ENCODE measurements at places on chromosomes 2 and 18.
A peak's percentile ranks its signal among the peaks of the same experiment; 100 is the strongest.

GRCh38 chr2:17805166-17805565, 11.1 kb upstream of the MSGN1 start:
- no peak for DNase-seq

DNA sequence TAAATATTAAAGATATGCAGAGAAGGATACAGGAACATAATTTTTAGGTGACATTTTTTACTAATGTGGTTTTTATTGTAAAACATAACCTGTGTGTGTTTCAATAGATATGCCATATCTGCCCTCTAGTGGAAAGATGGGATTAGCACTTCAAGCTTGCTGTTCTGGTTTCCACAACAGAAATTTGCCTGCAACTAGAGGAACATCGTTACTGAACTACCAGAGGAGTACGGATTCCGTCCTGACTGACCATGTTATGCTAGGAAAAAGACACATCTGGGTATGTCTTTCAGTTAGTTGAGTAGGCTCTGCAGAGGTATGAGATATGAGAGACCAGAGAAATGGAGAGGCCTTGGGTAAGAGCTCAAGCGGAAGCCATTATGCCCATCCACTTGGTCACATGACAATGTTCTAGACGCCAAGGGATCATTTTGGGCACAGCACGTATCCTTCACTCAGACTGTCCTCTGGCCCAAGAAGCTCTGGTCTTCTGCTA, 104.9 kb downstream of the MBD2 start:
- peak; percentile 57 for DNase-seq

DNA sequence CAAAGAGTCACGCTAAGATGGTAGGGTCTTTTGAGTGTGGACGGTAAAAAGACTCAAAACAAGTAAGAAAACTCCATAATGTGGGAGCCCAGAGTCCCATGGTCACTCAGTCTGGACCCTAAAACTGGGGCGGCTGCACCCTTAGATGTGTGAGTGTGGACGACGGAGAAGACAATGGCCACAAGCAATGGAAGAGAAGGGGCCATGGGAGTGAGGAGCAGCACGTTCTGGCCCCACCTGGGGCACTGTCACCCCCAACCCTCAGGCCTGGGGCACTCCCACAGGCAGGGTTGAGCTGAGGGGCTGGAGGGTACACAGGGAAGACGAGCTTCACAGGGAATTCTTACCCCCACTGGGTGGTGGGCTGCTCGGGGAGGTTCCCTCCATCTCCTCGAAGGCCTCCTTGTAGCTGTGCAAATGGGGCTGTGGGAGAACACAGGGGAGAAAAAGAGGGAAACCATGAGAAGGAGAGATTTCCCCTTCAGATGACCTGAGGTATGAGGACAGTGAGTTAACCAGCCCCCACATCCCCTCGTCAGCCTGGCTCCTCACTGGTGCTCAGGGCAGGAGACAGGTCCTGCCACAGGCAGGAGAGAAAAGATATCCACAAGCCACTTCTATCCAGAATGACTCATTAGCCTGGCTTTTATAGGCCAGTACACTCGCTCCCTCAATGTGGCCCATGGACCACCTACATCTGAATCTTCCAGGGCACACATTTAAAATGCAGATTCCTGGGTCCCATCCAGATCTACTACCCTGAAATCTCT, 167.9 kb downstream of the TNS1 start:
- no peak for DNase-seq

GRCh38 chr2:236538242-236538641, 31.4 kb upstream of the ACKR3 start:
- peak; percentile 70 for DNase-seq

GRCh38 chr2:17901246-17901645, 22.8 kb downstream of the KCNS3 start:
- no peak for DNase-seq

DNA sequence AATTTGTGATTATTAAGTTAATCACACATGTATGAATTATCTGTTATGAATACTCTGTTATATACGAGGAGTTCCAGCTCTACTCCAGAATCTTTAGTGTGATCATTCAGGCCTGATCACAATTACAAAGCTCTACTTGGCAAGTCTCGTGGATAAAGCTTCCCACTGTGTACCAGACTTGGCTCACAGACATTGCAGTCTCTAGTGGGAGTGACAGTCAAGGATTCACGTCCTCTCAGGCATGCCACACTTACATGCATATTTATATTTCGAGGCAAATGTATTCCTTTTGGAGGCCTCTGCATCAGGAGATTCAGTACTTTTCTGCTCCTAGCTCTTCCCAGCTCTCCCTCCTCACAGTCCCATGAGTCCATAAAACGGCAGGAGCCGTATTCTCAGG, 403.4 kb upstream of the CDH7 start:
- DNase-seq, result no peak

GRCh38 chr2:159933727-159934049, 128.7 kb downstream of the PLA2R1 start:
- no peak for DNase-seq

GRCh38 chr2:42809819-42810120, 17.4 kb upstream of the HAAO start:
- no peak for DNase-seq

- DNase-seq, result peak; percentile 88
Measured at GRCh38 chr2:70141902-70142589, 48.8 kb downstream of the C2orf42 start.

- no peak for DNase-seq
Measured at GRCh38 chr2:850429-850828, 100.2 kb upstream of the SNTG2 start.

DNA sequence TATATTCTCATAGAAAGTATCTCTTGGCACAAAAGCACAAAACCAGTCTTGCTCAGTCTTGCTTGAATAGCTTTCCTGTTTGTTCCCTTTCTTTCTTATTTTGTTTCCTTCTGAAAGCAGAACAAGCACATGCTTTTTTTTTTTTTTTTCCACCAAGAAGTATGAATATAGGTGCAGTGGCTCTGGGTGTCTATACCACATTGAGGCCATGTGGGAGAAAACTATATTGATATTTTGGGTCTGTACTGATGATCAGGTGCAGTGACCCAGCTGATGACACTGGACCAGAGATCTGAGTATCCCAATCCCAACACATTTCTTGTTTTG, 28.7 kb downstream of the GEMIN6 start:
- DNase-seq, result no peak

DNA sequence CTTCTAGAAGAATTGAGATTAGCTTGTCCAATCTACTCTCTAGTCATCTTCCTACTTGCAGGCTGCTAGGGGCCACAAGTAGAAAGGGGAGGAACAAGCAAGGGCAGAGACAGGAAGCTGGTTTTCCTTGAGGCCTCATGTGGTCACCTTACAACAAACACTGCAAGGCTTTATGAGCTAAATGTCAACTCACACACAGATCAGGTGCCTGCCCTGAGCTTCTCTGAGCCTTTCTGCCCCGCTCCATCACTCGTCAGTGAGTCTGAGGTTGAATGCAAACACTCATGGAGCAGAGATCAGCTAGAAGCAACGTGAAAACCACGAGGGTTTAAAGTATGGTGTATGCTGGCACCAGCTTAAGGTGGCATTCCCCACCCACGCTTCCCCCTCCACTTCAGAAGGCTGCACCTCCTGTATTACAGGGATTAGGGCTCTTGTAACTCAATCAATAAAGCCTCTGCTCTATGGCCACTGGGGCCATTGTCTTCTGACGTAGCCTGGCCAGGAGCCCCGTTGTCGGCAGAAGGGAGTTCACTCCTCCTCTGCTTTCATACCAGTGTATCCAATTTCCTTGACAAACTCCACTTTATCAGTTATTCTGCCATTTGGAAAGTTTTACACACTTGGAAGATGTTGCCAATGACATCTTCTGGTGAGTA, 5.4 kb upstream of the CRYGC start:
- DNase-seq, result peak; percentile 59

DNA sequence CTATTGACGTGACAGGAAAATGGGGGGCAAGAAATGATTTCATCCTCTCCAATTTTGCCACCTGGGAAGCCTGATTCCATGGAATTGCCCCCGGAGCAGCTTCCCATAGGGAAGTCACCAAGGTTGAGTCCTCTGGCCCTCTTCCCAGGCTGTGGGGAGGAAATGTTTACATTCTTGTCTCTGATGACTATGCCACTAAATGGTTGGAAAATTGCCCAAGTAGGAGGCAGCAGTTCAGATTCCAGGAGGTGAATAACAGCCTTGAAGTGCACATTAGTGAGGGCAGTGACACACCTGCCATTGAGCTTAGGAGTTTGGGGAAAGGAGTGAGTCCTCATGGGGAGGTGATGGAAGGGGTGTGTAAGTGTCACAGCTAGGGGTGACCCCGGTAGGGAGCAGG, 449.2 kb upstream of the DCC start:
- no peak for DNase-seq

GRCh38 chr2:4915357-4915756, 776.8 kb upstream of the SOX11 start:
- DNase-seq, result no peak

Measured in activated CD8-positive, alpha-beta memory T cell treated with anti-CD3 and anti-CD28 coated beads for 24 hours (primary cell).